ENCODE measurements at places on chromosomes 1 and 21.

GRCh38 chr1:228073061-228073856, 9.2 kb upstream of the ARF1 start:
- no peak for DNase-seq

- DNase-seq, result no peak
Observed at GRCh38 chr1:175127565-175127964, 59.9 kb downstream of the TNN start.

DNA sequence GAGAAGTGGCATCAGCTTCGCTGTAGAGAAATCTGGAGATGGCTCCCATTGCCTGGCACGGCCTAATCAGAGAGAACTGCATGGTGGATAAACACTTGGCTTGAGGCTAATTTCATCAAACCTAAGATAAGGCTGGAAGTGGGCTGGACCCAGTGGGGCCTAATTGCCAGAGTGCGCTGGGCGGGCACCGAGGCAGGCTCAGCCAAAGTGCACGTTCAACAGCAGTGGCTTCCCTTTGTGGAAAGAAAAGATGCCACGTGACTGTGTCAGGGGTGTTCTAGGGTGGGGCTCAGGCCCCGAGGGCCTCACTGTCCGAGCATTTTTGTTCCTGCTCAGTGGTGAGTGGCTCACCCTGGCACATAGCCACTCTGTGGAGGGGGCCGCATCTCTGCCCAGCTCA, 5.8 kb downstream of the PLCH2 start:
- DNase-seq, result no peak

DNA sequence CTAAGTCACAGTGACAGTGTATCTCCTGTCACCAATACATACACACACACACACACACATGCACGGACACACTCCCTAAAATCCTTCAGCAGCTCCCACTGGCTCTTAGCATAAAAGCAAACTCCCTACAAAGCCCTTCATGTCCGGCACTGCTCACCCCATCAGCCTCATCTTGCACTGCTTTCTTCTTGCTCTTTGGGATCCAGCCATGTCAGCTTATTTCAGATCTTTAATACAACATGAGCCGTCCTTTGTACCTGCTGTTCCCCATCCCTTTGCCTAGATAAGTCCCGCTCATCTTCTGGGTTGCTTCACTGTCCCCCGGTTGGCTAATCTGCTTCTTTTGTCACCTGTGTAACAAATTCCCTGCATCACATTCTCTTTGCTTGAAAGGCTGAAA, 82.1 kb upstream of the VAV3 start:
- no peak for DNase-seq

DNA sequence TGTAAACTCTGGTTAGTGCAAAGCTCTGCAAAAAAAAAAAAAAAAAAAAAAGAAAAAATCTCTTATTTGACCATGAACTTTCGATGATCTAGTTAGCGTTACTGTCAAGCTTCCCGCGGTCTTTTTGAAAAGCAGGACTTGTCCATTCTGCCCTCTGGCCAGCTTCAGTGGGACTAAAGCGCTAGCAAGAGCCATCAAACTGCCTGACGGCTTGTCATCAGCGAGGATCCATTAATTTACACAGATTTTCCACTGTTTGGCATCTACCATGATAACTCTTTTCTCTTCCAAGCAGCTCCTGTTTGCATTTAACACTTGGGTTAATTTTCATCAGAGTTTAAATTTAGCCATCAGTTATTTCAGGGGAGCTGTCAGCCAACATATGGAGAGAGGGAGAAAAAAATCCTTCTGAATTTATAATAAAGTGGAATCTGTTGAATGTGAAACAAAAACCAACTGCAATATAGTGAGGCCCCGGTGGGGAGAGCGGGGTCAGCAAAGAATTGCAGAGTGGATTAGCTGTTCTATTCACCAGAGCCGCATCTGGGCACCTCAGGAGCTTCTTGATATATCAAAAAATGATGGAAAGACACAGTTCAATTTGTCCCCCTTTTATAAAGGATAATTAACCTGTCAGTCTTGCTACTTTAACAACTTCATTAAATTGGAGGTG, 298.2 kb downstream of the SPATA17 start:
- DNase-seq, result no peak

DNA sequence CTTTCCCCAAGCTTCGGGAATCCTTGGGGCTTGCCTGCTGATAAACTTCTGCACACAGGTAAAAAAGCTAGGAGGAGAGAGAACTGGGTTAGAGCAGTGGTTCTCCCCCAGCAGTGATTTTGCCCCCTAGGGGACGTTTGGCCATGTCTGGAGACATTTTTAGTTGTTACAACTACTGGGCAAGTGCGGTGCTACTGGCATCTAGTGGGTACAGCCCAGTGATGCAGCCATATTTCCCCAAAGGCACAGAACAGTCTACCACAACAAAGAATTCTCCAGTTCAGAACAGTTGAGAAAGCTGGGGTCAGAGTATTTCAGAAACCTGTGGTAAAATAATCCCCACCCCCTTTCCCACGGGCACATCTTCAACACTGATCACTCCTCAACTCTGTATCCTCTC, 41.3 kb downstream of the LRRC71 start:
- DNase-seq, result no peak

- no peak for DNase-seq
Observed at GRCh38 chr1:28457678-28458077, 48.2 kb upstream of the RCC1 start.

DNA sequence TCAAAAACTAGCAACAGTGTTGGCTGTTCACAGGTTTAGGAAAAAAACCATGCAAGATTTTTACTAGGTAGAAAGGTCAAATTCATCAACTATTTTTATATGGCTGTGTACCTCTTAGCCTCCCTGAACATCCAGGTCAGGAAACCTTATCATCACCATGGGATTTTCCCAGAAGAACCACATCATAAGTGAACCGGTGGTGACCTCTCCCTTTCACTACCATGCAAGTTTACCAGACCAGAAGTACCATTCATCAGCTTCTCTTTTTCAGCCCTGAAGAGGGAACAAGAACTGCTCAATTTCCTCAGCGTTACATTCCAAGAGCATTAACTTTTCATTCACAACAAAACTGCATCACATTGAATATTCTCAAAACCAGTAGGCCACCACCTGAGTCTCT, 5.9 kb downstream of the SSBP3 start:
- DNase-seq, result peak; percentile 27

GRCh38 chr1:116128664-116129063, 17.5 kb downstream of the MAB21L3 start:
- DNase-seq, result no peak

- DNase-seq, result no peak
Observed at GRCh38 chr1:114982251-114982650, 47.4 kb upstream of the TSHB start.

DNA sequence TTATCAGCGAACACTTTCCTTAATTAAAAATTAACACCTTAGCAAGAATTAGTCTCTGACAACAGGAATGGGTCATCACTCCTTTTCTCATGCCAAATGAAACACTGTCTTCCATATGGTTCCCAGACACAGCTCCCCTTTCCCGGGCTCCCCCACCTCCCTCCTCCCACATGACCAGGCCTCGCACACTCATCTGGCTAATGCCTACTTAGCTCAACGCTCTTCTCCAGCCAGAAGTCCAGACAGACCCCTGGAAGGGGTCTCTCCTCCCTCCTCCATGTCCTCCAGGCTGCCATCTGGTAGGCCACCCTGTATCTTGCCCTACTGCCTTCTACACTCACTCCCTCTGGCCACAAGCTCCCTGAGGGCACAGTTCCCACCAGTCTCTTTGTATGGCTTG, 39.9 kb downstream of the KCNC4 start:
- DNase-seq, result no peak

- DNase-seq, result no peak
Observed at GRCh38 chr1:192703283-192704206, 67.6 kb downstream of the RGS13 start.

GRCh38 chr1:153749408-153750005, 21.7 kb downstream of the INTS3 start:
- peak; percentile 71 for DNase-seq

DNA sequence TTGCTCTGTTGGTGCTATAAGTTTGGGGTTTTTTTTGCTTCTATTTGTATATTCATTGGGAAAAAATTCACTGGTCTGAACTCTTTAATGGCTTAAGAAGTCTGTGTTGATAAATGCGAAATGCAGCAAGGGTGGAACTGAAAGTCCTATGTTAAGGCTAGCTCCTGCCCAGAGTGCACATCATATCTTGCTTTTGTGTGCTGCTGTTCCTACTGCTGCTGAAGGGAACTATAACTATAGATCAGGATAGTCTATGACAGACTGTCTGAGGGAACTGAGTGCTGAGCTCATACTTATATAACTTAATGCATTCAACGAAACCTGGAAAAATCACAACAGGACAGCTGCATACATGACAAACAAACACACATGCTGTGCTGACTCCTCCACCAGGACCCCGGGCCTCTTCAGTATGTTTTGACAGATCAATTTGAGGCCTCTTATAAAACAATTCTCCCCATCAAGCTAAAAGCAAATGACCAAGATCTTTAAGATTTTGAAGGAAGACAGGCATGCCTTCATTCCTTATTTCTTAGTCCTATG, 1031.5 kb upstream of the ADGRL2 start:
- DNase-seq, result no peak

DNA sequence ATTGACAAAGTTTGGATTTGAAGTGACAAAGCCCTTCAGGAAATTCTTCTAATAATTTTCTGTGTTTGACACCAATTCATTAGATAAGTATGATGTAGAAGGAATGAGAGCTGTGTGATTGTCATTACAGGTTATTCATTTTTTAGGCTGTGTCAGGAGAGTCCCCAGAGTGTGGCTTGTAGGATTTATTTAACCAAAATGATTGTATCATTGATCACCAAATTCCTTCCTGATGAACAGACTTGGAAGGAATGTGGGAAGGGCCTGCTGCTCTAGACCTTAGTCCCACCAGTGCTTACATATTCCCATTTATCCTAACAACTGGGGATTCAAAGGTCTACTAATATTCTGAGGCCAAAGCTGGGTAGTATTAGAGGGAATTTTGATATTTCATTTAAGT, 383.3 kb upstream of the KAZN start:
- DNase-seq, result no peak

- DNase-seq, result peak; percentile 63
Observed at GRCh38 chr1:193104502-193104906, 710 bp downstream of the GLRX2 start.

- DNase-seq, result no peak
Observed at GRCh38 chr1:54012863-54013262, 5.1 kb downstream of the LDLRAD1 start.

DNA sequence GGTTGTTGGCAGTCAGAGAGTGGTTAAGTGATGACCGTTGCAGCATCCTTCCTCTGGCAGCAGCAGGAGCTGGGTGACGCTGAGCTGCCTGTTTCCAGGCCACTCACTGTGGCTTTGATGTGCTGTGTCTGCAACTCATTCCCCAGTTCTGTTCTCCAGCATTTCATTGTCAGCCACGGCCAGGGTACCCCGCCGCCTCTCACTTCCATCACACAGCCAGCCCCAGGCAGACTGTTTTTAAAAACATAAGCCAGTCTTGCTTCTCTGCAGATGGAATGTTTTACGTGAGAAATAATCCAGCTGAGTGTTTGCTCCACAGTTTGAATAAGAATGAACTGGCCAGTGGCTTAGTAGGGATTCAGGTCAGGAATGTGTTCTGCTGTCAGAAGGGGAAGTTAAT, 21.5 kb upstream of the ST6GALNAC3 start:
- peak; percentile 41 for DNase-seq

- DNase-seq, result peak; percentile 78
Observed at GRCh38 chr1:154955039-154955717, 721 bp downstream of the PBXIP1 start.

DNA sequence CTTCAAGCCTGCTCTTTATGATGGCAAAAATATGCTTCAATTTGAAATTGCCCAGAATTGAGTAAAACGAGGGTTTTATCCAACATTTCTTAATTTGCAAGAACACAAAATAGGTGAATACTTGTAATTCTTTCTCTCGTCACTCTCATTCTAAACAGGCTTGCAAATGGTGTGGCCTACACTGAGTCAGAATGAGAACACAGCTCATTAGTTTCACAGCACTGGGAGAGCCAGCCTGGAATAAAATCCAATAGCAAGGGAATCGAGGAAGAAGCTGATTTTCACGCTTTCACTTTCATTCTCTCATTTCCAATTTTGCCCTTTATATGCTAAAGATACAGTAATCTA, 537.5 kb downstream of the LTN1 start:
- no peak for DNase-seq

GRCh38 chr1:5681654-5682053, 310.6 kb downstream of the NPHP4 start:
- no peak for DNase-seq

DNA sequence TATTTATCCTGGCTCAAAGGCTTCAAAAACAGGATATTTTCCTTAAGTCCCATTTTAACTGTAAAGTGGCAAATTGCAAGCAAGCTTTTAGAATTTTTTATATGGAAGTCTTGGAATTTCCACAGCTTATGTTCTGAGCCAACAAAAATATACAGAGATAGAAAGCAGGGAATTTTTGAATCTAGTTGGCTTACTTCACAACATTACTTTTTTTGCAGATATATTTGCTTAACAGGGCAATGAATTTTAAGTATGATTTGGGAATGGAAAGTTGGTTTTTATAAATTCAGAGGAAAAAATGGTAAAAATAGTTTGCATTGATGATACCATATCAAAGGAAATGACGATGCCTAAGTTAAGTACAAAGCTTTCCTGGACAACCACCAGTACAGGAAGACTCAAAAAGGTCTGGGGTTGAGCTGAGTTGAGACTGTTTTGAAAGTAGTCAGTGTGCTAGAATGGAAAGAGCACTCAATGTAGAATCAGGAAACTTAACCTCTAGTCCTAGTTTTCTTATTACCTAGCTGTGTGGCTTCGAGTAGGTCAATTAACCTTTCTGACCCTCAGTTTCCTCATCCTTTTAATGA, 11.0 kb upstream of the VCAM1 start:
- DNase-seq, result no peak

GRCh38 chr1:200150721-200151120, 123.2 kb downstream of the NR5A2 start:
- DNase-seq, result peak; percentile 85

- DNase-seq, result no peak
Observed at GRCh38 chr1:32742956-32743355, 40.4 kb upstream of the SYNC start.
